Activated naive CD8-positive, alpha-beta T cell treated with anti-CD3 and anti-CD28 coated beads, Interleukin-2, amount 10 ng/mL, durations not matched to agents 7 days and 5 days (primary cell): ENCODE measurements at places on chromosomes 13 and 19.

- no peak for DNase-seq
These were observed 33.4 kb downstream of the DNAJC3 start for GRCh38 chr13:95710313-95710712.

DNA sequence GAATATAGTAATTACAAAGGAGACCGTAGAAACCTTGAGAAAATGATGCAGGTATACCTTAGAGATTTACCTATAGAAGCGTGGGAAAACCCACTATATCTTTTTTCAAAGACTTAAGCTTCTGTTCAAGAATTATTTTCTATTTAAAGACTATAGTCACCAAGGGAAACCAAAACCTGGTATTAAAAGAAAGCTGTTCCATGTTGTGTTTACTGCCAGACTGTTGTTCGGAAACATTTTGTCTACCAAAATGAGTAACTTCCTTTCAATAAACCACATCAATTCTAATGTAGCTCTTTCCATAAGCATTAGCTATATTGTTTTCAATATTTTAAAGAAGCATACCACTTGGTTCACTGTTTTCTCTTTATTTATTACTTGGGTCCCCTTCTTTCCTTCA is 182.9 kb upstream of the SLITRK6 start:
- DNase-seq = no peak

DNA sequence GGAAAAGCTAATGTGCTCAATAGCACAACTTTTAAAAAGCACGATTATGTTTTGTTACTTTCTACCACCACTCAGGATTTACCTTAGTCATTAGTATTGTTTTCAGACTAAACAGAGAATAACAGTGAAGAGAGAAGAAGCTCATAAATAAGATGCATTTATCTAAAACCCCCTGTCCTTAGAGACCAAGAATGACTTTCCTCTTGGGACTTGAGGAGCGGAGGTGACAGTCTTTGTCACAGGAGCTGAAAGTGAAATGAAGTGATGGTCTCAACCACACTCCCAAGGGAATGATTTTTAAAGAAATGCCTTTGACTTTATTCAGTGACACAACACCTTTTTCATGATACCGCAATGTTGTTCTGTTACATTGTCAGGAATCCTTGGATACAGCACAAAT is 190.6 kb upstream of the NBEA start:
- DNase-seq = no peak

- peak; percentile 65 for DNase-seq
These were observed 6.8 kb downstream of the ANO8 start for GRCh38 chr19:17327654-17328516.

- no peak for DNase-seq
These were observed 115.4 kb upstream of the TMTC4 start for GRCh38 chr13:100789968-100790367.

DNA sequence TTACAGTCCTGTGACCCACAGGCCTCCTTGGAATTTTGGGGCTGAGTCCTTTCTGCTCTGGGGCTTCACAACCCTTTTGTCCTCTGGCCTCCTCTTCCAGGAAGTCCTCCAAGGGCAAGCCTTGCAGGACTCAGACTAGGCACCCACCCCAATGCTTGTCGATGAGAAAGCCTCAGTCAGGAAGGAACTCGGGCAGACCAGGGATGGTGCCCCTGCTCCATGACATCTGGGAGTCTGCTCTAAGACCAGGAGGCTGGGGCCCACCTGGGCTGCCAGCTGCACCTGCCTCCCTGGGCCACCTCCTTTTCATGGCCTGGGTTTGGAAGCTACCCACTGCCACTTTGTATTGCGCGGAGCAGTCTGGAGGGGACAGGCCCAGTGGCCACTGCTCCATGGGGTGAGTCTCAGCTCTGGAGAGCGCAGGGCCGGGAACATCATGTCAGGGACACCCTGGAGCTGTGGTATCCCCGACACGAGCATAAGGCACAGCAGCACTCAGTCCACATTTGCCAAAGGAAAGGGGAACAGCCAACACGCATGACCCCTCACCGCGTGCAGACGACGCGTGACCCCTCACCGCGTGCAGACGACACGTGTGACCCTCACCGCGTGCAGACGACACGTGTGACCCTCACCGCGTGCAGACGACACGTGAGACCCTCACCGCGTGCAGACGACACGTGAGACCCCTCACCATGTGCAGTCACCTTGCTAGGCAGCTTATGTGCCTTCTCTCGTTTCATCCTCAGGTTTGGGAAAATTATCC is 10.8 kb downstream of the C2CD4C start:
- DNase-seq = no peak

GRCh38 chr19:4015705-4016402 is 8.3 kb downstream of the PIAS4 start:
- DNase-seq = no peak

- DNase-seq = no peak
These were observed 37.3 kb upstream of the CD33 start for GRCh38 chr19:51187395-51188226.

GRCh38 chr13:35953537-35954206 is 177.5 kb downstream of the DCLK1 start:
- no peak for DNase-seq
